Activated CD4-positive, alpha-beta memory T cell treated with anti-CD3 and anti-CD28 coated beads for 36 hours (primary cell): ENCODE measurements at places on chromosomes 5 and 9. TPM values are rescaled to one million over a fixed set of nuclear protein-coding genes. Genes with fewer than 3 reads are reported as not detected.

KIF24 gene
- 5.6 TPM for total RNA-seq

HTR1A gene
- total RNA-seq: not detected

CTNND2 gene
- not detected for total RNA-seq

PCDHB4 gene
- total RNA-seq: not detected

NR2F1 gene
- not detected for total RNA-seq
